ENCODE measurements at places on chromosomes 4 and X.

- DNase-seq = no peak
Measured at GRCh38 chr4:139509727-139510410, 46.1 kb downstream of the SETD7 start.

- DNase-seq = no peak
Measured at GRCh38 chr4:113383111-113383785, 333.8 kb downstream of the ANK2 start.

- DNase-seq = no peak
Measured at GRCh38 chr4:88696630-88697029, 999 bp downstream of the NAP1L5 start.

GRCh38 chr4:35934320-35934981, 309.9 kb downstream of the ARAP2 start:
- no peak for DNase-seq

- DNase-seq = no peak
Measured at GRCh38 chr4:1285790-1286553, 3.7 kb upstream of the MAEA start.

GRCh38 chrX:120000490-120001246, 57.1 kb upstream of the NKAP start:
- peak; percentile 5 for DNase-seq

- DNase-seq = no peak
Measured at GRCh38 chr4:66923081-66923865, 622.0 kb downstream of the CENPC start.

DNA sequence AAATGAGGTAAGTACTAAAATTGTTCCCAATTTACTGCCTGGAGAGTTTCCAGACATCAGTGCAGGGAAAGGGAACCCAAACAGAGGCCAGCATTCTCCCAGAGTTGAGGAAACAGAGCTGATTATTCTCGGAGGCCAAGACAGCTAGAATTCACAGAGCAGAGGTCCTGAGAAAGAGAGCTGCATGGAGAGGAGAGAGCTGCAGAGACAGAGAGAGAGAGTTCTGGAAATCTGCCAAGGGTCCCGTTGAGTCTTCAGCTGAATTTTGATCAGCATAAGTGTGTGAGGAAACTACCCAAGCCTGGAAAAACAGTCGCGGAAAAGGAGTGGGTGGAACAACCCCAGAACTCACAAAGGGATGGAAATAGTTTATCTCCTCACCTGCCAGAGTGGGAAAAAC, 43.8 kb upstream of the GPR173 start:
- DNase-seq = no peak

GRCh38 chrX:5646818-5647217, 581.8 kb downstream of the NLGN4X start:
- DNase-seq = no peak

- no peak for DNase-seq
Measured at GRCh38 chr4:188002323-188002722, 6.8 kb downstream of the ZFP42 start.

- no peak for DNase-seq
Measured at GRCh38 chr4:166823126-166823525, 411.2 kb downstream of the SPOCK3 start.

DNA sequence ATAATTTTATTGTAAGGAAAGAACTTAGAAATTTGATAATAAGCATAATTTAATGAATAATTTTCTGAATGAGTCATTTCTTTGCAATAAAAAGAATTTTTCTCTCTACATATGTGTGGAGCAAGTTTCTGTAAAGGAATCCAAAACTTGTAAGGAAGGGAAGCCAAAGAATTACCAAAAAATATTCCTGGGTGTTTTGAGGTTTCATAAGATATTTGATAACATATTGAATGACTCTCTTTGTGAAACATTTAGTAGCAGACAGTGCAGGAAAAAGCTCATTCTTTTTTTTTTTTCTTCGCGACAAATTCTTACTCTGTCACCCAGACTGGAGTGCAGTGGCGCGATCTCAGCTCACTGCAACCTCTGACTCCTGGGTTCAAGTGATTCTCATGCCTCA, 469.0 kb upstream of the MAGEB2 start:
- no peak for DNase-seq

DNA sequence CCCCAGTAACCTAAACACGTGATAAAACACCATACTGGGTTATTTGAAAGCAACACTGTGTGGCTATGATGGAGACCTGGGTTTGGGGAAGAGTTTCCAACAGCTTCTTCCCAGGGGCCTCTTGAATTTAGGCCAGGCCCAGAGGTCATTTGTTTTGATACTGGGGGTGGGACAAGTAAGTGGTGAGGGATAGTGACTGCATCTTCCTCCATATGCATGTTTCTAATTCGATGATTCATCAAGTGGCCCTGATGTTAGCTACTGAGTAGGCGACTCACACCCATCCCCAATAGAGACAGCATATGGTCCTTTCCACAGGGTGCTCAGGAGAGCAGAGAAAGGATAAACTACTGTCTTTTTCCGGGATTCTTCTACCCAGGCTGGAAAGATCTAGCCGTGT, 2.7 kb downstream of the NDP start:
- DNase-seq = no peak

DNA sequence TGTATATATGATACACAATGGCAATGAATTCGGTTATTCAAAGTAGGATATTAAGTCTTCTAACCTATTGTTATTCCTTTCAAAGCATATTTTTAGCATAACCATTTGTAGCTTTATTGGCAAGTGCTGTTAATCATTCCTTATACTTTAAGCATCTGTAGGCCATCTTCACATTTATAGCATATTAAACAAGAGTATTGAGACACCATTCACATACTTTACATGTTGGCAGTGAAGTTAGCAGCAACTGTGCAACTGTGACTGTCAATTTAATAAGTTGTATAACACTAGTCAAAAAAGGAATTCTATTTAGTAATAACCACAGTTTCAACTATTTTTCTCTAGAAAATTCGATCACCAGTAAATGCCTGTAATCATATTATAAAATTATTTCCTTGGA, 107.3 kb upstream of the MYOZ2 start:
- no peak for DNase-seq

GRCh38 chr4:82521283-82521682, 40.5 kb downstream of the TMEM150C start:
- DNase-seq = no peak

GRCh38 chr4:114754616-114755015, 156.0 kb downstream of the UGT8 start:
- no peak for DNase-seq

DNA sequence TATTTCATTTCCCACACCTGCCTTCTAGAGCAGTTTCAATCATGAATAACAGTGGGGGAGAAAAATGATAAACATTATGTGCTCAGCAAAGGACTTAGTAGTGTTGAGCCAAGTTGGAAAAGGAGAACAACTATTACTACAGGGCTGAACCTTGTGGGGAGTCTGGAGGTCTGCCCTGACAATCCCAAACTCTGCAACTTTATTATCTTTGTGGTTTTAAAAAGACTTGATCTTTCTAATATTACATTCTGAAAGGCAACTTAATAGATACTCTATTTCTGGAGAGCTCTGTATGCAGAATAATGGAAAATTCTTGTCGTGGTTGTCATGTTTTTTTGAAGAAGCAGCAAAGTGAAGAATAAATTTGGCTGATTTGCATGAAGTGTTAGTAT, 116.1 kb downstream of the SPCS3 start:
- no peak for DNase-seq

DNA sequence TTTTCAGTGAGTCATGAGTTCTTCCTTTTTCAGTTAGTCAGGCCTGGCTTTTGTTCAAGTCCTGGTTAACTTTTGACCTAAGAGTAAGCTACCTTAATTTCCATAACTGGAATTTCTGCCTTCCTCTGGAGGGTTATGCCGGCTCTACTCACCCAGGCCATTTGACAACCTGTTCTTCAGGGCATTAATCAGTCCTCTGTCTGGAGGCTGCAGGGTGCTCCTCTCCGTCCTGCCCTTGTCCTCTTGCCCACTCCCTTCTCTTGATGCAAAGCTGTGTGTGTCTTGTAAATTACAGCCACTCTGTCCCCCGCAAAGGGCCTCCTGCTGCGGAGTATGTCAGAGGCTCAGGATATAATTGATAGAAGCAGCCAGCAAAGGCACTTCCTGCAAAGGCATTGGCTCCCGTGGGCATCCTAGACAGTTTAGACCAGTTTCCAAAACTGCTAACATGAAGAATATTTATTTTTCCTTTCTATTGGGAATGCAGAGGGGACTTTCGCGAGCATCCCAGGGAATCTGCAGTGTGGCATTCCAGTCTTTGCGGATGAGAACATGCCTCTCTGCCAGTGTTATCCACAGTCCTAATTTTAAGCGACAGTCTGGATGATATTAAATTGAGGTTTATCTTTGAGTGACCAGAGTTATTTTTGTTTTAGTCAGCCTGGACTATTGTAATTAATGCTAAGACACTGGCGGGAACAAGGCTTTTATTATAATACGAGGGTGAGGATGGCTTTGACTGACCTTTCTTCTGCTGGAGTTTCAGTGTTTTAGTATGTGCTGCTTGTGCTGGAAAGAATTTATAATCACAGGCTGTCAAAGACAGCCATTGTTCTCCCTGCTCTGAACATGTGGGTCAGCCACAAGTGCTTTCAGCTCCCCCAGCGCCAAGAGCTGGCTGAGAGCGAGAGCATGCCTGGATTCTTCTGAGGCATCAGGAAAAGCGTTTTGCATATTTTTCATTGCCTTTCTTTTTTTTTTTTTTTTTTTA, 74.2 kb downstream of the LIMCH1 start:
- DNase-seq = peak; percentile 61

GRCh38 chrX:153937056-153937455, 2.2 kb upstream of the NAA10 start:
- no peak for DNase-seq

DNA sequence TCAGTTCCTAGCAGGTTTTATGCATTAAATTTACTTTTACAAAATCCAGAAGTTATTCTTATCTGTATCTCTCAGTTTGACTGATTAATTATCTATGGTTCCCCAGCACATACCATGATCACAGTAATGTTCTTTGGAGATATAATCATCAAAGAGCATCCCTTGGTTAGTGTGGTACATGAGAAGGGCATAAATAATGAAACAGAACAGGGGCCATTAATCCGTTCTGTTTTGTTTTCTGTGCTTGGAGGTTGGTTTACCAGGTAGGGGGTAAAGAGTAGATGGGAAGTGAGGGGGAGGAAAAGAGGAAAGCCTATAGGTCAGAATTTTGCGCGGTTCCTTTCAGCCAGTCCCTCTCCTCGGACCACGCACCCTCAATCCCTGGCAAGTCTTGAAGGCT, 718.7 kb upstream of the TENM3 start:
- DNase-seq = no peak

DNA sequence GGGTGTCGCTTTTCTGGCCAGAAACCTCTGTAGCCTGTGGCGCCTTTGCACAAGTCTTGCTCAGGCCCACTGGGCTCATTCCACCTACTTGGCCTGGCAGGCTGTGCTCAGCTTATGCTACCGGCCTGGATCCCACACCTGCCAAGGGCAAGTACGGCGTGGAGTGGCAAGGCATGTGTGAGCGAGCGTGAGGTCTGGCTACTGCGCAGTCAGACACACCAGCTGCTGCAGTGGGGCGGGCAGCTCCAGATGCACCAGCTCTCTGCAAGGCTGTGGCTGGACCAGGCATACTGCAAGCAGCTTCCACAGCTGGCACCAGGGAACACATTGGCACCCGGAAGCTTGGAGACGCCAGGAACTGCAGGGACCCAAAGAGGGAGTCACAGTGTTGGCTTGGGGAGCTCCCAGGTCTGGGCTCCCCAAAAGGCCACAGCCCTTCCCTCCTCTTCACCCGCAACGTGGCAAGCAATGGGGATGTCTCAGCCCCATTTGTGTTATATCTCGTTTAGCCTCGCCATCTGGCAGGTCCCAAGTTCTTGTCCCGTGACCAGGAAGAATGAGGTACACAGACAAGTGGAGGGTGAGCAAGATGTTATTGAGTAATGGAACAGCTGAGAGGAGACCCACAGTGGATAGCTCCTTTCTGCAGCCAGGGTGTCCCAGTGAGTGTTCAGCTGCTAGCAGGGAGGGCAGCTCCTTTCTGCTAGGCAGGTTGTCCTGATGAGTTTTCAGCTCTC, 3.8 kb upstream of the FBXW7 start:
- DNase-seq = no peak

DNA sequence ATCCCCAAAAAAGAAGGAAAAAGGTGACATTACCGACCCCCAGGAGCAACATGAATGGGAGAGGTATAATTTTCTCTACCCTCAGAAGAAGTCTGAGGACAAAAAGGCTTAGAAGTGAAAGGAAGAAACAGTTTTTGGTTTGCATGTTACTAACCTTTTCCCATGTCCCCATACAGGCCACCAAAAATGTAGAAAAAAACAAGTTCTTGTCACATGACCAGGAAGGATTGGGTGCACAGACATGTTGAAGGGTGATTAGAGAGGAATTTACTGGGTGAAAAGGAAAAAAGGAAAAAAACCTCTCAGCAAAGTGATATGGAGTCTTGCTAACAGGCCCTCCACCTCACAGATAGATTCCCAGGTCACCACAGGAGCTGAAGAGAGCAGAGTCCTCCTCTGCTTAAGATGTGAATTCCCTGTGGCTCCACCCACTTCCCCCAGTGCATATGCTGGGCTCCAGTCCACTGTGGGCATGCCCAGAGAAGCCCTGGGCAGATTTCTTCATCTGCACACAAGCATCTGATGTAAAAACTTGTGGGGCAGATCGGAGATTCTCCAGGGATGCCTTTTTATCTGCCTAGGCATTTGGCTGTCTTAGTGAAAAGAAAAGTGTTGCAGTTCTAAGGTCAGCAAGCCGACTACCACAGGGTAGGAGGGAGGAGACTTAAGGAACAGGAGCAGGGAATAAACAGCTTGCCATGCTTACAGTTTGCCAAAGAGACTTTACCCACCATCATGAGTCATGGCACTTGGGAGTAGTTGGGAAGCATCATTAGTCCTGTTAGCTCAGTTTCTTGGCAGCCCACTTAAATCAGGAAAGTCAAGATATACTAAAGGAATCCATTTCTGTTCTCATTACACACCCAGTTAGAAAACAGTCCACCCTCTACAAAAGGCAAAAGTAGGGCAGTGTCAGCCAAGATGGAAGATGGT, 25.0 kb upstream of the PASD1 start:
- DNase-seq = no peak

DNA sequence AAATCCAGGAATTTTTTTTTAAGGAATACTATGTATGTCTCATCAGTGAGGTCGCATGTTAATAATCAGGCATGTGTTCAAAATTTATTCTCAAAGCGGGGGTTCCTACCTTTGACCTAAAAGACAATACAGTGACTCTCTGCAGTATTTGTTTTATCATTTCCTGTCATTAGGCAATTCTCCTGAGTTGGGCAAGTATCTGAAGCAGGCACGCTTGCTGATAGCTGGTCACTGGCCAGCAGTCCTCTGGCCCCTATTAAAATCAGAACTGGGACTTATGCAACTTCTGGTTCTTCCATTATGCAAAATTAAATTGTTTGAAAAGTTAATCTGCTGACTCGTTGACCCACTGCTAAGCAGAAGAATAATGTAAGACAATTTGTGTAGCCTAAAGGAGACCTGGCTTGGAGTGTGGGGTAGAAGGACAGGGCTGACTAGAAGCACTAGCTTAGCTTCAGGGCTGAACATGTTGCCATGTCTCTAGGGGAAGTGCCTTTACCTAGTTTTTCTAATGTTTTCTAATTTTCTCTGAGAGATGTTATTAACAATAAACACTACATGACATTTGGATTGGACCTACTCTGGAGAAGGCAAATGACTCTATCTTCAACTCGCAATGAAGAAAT, 36.0 kb upstream of the GABRA2 start:
- no peak for DNase-seq
